ENCODE measurements at places on chromosomes 6 and 20.
A peak's percentile ranks its signal among the peaks of the same experiment; 100 is the strongest.

GRCh38 chr20:34997131-34997561, 41.5 kb downstream of the MYH7B start:
- peak; percentile 63 for DNase-seq

GRCh38 chr6:138105880-138106664, 1.1 kb downstream of the PERP start:
- peak; percentile 91 for DNase-seq

- DNase-seq: no peak
Observed at GRCh38 chr6:88443554-88443953, 277.4 kb upstream of the CNR1 start.

DNA sequence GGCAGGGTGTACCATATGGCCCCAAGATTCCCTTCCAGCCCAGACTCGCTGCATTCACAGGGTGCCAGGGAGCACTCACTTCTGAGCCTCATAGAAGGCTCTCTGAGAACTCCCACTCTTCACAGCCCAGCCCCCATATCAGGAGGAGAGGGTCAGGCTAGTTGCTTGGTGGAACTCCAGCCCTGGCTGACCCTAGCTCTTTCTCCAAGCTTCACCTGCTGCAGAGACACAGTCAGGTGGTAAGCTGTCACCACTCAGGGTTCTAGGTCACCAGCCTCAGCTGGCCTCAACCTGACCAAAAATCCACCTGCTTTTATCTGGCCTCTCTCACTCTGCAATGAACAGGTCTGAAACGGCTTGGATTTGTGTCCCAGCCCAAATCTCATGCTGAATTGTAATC, 162.7 kb upstream of the MLN start:
- DNase-seq: peak; percentile 21

GRCh38 chr6:149859938-149860337, 4.2 kb downstream of the LRP11 start:
- DNase-seq: no peak

DNA sequence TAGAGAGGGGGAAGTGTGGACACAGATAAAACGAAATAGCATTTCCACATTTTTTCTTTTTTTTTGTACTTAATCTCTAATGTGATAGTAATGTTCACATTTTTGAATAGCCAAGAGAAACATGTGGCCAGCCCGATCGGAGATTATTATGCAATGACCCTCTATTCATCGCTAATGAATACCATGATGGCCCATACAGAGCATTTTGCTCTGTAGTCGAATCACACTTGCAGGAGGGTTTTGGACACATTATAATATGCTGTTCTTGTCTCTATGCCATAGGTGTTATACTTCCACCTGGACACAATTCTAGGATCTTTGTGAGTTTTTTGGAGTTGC, 60.1 kb downstream of the MTHFD1L start:
- DNase-seq: no peak

GRCh38 chr6:17556014-17556413, 44.1 kb upstream of the FAM8A1 start:
- DNase-seq: no peak

DNA sequence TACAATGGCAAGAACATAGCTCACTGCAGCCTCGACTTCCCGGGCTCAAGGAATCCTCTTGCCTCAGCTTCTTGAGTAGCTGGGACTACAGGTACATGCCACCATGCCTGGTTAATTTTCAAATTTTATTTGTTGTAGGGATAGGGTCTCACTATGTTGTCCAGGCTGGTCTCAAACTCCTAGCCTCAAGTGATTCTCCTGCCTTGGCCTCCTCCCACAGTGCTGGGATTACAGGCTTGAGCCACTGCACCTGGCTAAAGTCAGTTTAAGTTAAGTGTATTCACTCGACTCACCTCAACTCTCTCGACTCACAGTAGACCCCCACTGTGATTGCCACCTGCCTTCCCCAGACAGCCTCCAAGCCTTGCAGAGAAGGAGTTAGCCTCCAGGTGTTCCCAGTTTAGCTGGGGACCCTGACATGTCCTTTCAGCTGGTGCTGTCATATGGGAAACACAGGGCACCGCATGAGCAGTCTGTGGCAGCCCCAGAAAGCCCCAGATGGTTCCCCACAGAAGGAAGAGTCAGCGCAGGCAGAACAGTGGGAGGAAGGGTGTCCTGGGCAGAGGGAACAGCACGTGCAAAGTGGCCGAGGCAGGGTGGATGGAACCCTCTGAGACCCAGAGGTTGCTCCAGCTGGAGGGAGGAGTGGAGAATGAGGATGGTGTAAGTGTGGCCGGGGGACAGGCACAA, 40.4 kb downstream of the CEBPB start:
- no peak for DNase-seq

DNA sequence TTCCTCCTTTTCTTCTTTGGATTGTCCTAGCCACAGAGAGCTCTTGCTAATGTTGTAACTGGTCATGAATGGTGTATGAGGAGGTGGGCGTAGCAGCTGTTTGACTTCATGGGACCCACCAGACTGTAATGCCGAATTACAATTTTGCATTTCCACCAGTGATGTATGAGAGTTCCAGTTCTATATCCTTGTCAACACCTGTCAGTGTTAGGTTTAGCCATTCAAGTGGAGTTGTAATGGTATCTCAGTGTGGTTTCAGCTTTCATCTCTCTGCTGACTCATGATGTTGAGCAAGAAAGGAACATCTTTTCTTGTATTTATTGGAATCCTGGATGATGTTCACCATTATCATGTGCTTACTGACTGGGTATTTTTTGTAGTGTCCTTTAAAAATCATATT, 5.1 kb downstream of the IGF2R start:
- no peak for DNase-seq

DNA sequence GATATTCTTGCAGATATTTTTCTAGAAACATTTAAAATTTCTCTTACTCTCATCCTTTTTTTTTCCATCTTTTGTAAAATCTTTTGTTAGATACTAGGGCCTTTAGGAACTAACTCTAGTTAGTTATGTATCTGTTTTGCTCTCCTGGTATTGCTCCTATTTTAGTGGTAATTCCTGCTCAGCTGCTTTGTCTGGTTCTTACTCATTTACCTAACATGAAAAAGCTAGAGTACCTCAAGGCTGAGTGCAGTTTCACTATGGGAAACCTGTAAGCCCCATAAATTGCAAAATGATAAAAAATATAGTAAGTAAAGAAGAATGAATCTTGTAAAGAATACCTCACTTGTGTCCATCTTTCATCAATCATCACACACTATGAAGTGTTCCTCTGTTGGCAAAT, 1602.0 kb downstream of the GRIK2 start:
- DNase-seq: no peak

GRCh38 chr20:58752565-58752964, 60.0 kb downstream of the NPEPL1 start:
- DNase-seq: peak; percentile 37
